ENCODE measurements at places on chromosomes 5 and 9. TPM values are rescaled to one million over a fixed set of nuclear protein-coding genes. Genes with fewer than 3 reads are reported as not detected.

The FOXD4L4 gene
- total RNA-seq = 0.24 TPM

DNA sequence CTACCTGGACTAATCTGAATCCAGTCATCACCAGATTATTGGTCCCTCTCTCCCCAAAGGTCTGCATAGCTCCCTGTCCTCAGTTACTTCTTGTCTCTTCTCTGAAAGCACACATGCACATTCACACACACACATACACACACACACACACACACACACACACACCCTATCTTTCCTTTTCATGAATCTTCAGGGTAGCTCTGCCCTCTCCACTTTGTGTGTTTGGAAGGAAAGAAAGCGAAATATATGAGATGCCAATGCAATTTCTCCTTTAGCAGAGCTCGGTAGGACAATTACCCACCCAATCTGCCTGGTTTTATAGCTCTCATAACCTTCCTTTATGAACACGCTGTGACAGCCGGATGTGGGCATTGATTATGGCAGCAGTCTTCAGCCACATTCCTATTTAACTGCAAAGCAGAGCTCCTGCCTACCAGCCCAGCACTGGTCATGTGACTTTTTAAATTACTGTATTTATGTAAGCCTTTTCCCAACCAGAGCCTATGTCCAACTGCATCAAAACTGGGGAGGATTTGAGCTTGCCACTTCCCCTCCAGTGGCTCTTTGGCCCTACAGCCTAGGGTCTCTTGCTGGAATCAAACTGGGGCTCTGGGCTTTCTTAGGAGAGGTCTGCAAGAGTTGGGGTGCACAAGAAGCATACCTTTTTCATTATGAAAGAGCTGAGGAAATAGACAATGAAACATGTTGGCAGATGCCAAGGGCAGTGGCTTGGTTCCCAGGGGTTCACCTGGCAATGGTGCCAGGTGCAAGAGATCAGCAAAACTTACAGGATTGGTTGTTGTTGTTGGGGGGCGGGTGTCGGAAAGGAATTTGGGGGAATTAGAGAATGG lies 20.8 kb upstream of the MATR3 start:
- H3K36me3 ChIP-seq = peaks cover 2% of the 10 kb centered on the region
- peaks cover 42% of the 10 kb centered on the region for H3K4me1 ChIP-seq
- DNase-seq = no peak
- no peaks in the 10 kb centered on the region for H3K27me3 ChIP-seq
- H3K4me3 ChIP-seq = peak overlapping the region; percentile 82
- peak overlapping the region; percentile 90 for H3K27ac ChIP-seq

The FAM221B gene
- total RNA-seq = not detected

The SLC34A3 gene
- total RNA-seq = not detected

DNA sequence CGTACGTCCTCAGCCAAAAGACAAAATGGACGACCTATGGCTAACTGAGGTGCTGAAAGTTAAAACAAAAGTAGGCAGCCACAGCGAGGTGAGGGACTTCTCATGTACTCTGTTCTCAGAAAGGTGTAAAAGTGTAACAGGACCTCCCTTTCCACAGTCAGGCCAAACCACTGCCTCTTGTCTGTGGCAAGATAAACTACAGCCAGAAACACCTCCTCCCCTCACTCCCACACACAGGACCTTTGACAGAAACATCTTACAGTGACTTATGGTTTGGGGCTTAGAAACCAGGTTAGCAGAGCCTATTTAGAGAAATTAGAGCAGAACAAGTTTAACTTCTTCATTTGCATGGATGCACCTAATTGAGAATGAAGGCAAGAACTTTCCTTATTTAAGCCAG lies 499.1 kb upstream of the GRIN3A start:
- no peaks in the 10 kb centered on the region for H3K27me3 ChIP-seq
- H3K36me3 ChIP-seq = no peaks in the 10 kb centered on the region
- H3K4me1 ChIP-seq = no peaks in the 10 kb centered on the region

GRCh38 chr5:72510610-72511181 lies 3.5 kb upstream of the ZNF366 start:
- H3K27ac ChIP-seq = peak overlapping the region; percentile 33
- no peaks in the 10 kb centered on the region for H3K27me3 ChIP-seq
- DNase-seq = no peak

The CEL gene
- 4.1 TPM for total RNA-seq

The HTR4 gene
- not detected for total RNA-seq

DNA sequence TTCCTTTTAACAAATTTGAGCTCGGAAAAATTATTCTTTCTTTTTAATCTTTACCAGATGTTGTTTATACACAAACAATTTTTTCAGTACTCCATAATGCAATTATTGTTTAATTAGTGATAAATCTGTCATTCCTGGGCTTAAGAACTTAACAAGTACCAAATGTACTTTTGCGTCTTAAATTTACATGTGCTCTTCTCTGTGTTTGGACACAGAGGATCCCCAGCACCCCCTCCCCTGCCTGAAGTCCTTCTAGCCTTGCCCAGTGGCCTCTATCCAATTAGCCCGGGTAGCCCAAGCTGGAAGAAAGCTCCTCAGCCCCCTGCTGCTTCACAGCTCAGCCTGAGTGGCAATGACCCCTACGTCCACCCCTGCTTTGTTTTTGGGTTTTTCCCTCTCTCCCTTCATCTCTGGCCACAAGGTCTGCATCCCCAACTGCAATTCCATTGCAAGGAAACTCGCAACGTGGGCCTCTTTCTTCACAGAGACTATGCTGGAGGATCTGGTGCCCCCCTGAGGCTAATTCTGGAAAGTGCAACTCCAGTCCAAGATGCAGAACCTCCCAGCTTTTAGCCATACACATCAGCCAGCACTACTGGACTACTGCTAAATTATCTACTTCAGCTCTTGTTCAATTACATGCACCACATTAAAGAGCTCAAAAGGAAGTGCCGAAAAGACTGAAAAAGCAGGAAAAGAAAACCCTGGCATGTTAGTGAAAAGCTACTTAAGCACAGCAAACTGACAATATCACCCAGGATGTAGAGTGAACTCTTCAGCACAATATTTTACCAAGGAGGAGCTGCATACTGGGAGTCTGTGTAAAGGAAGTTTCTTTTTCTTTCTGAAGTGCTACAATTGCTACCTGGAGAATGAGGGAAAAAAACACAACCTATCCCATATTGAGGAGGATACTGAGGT lies 186.2 kb downstream of the FANCC start:
- no peak for DNase-seq
- no peak overlapping the region for H3K27ac ChIP-seq
- no peaks in the 10 kb centered on the region for H3K27me3 ChIP-seq
- no peak overlapping the region for H3K4me3 ChIP-seq
- H3K36me3 ChIP-seq = no peaks in the 10 kb centered on the region
- H3K4me1 ChIP-seq = no peaks in the 10 kb centered on the region

- no peak overlapping the region for H3K4me3 ChIP-seq
- DNase-seq = no peak
- H3K4me1 ChIP-seq = no peaks in the 10 kb centered on the region
- H3K27me3 ChIP-seq = no peaks in the 10 kb centered on the region
- no peaks in the 10 kb centered on the region for H3K36me3 ChIP-seq
These were observed 61.8 kb upstream of the PTPRD start for GRCh38 chr9:10674586-10674985.

DNA sequence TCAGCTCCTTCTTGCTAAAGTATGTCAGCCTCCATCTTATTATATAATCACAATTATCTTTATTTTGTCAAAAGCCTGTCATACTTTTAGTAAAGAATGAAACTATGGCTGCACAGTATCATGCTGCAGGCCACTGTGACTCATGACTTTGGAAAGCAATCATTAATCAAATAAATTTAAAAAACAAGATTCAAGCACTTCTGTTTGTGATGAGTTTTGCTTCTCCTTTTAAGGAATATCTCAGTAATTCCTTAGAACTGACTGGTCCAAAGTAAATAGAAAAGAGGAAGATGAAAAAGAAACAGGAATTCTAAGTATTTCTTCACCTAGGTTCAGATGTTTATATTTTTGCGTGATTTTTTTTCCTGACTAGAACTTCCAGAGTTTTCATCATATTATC lies 83.1 kb downstream of the EDIL3 start:
- no peaks in the 10 kb centered on the region for H3K4me1 ChIP-seq
- no peaks in the 10 kb centered on the region for H3K36me3 ChIP-seq
- no peaks in the 10 kb centered on the region for H3K27me3 ChIP-seq
- H3K4me3 ChIP-seq = no peak overlapping the region
- no peak overlapping the region for H3K27ac ChIP-seq

GRCh38 chr5:116830079-116830478 lies 255.5 kb upstream of the SEMA6A start:
- H3K4me3 ChIP-seq = no peak overlapping the region
- no peaks in the 10 kb centered on the region for H3K4me1 ChIP-seq
- H3K36me3 ChIP-seq = no peaks in the 10 kb centered on the region
- no peak overlapping the region for H3K27ac ChIP-seq

DNA sequence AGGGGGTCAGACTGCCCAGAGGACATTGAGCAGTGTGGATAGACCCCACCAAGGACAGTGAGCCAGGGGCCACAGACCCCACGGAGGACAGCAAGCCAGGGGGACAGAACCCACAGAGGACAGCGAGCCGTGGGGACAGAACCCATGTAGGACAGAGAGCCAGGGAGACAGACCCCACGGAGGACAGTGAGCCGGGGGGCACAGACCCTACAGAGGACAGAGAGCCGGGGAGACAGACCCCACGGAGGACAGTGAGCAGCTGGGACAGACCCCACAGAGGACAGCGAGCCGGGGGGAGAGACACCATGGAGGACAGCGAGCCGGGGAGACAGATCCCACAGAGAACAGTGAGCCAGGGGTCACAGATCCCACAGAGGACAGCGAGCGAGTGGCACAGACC lies 3.4 kb upstream of the ZDHHC11 start:
- H3K27ac ChIP-seq = no peak overlapping the region
- no peaks in the 10 kb centered on the region for H3K36me3 ChIP-seq
- H3K4me3 ChIP-seq = no peak overlapping the region
- H3K4me1 ChIP-seq = no peaks in the 10 kb centered on the region

DNA sequence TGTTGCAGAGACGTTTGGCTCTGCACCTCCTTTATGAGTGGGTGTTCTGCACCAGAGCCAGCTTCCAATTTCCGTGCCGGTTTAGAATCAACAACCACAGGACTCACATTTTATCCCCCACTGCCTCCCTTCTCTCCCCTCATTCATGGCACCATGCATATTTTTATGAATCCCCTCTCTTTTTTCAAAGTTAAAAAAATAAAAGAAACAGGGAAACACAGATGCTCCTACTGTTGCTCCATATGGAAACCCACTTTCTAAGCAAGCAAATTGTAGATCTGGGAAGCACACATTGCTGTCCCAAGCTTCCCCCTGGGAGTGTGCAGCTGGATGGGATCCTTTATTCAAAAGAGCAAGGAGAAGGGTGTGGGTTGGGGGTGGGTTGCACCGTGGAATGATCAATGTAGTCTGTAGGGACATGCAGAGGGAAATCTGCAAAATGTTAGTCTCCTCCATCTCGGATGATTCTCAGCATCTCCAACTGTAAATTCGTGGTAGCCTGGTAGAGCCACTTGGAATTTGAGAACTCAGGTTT lies 410.0 kb upstream of the ADAMTSL1 start:
- H3K27ac ChIP-seq = no peak overlapping the region
- no peak for DNase-seq
- H3K4me1 ChIP-seq = no peaks in the 10 kb centered on the region
- H3K27me3 ChIP-seq = no peaks in the 10 kb centered on the region

The IRGM gene
- total RNA-seq = not detected

GRCh38 chr5:143124593-143124992 lies 278.9 kb downstream of the NR3C1 start:
- H3K27me3 ChIP-seq = no peaks in the 10 kb centered on the region
- no peak overlapping the region for H3K27ac ChIP-seq
- H3K4me3 ChIP-seq = no peak overlapping the region
- peak; percentile 77 for DNase-seq

DNA sequence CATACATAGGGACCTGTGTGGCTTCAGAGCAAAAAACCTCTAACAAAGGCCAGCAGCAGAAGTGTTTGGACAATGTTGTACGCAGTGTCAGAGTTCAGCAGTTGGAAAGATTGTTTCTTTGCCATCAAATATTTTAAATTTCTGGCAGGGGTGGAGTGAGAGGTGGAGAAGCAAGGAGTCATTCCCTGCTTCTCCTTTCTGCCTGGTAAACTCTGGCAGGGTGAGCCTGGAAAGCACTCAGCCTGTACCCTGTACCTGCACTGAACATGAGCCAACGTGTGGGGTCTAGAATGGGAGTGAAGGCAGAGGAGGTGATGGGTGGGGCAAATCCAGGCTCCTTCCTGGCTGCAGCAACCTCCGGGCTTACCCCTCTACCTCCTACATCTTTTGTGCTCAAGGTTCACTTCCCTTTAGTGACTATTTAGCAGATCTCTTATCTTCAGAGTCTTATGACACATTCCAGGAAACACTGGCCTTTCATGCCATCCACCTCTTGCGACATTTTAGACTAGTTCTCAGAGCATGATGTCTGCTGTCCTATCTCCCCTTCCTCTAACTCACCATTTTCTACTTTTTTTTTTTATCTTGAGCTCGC lies 445.0 kb upstream of the PIK3R1 start:
- H3K27me3 ChIP-seq = no peaks in the 10 kb centered on the region
- peak; percentile 5 for DNase-seq
- no peaks in the 10 kb centered on the region for H3K4me1 ChIP-seq
- H3K36me3 ChIP-seq = no peaks in the 10 kb centered on the region
- H3K4me3 ChIP-seq = no peak overlapping the region

The GADD45G gene
- total RNA-seq = not detected

DNA sequence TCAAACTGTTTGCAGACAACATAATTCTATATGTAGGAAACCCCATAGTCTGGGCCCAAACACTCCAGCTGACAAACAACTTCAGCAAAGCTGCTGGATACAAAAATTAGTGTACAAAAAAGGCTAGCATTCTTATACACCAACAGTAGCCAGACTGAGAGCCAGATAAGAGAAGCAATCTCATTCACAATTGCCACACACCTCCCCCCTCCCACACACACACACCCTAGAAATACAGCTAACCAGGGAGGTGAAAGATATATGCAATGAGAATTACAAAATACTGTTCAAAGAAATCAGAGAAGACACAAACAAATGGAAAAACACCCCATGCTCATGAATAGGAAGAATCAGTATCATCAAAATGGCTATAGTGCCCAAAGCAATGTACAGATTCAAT lies 9.0 kb downstream of the MTREX start:
- H3K36me3 ChIP-seq = no peaks in the 10 kb centered on the region
- no peaks in the 10 kb centered on the region for H3K4me1 ChIP-seq
- no peaks in the 10 kb centered on the region for H3K27me3 ChIP-seq
- H3K27ac ChIP-seq = no peak overlapping the region
- H3K4me3 ChIP-seq = no peak overlapping the region

The KIF12 gene
- total RNA-seq = not detected

- H3K27ac ChIP-seq = no peak overlapping the region
- no peaks in the 10 kb centered on the region for H3K4me1 ChIP-seq
- DNase-seq = no peak
- peaks cover 6% of the 10 kb centered on the region for H3K36me3 ChIP-seq
- no peaks in the 10 kb centered on the region for H3K27me3 ChIP-seq
These were observed 35.2 kb downstream of the MTRR start for GRCh38 chr5:7904170-7904569.
